Tibial nerve (tissue), 4 donors: ENCODE measurements at places on chromosomes 1 and 21. TPM values are rescaled to one million over a fixed set of nuclear protein-coding genes. Genes with fewer than 3 reads are reported as not detected.

RNU1-3 gene
- total RNA-seq: under 0.01 TPM

SFN gene
- not detected for total RNA-seq

NHLH1 gene
- not detected for total RNA-seq

SLC25A33 gene
- total RNA-seq: 10.2 TPM

C4BPB gene
- total RNA-seq: 0.90 TPM

CBS gene
- total RNA-seq: 149 TPM

GPR89B gene
- total RNA-seq: 7.5 TPM

HNRNPR gene
- 79.8 TPM for total RNA-seq

FAM72C gene
- total RNA-seq: 0.20 TPM

CD1E gene
- total RNA-seq: not detected

KCNA2 gene
- total RNA-seq: 10.2 TPM

TATDN3 gene
- 15.3 TPM for total RNA-seq

LCE3E gene
- total RNA-seq: not detected

SLFNL1 gene
- total RNA-seq: 0.22 TPM

CFHR3 gene
- total RNA-seq: 0.66 TPM

SLC41A1 gene
- total RNA-seq: 15.7 TPM

C4BPA gene
- total RNA-seq: not detected

IFI44 gene
- total RNA-seq: 39.8 TPM

DNA sequence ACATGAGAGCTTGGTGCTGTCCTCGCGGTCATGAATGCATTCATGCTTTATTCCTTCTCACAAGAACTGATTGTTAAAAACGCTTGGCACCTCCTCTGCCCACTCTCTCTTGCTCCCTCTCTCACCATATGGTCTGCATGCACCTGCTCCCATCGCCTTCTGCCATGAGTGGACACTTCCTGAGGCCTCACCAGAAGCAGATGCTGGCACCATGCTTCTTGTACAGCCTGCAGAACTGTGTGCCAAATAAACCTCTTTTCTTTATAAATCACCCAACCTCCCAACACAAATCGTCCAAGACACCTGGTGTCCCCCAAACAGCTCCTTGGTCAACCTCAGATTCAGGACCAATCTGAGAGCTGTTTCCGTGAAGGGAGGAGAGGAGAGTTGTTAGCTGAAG is 43.3 kb upstream of the PCBP3 start:
- DNase-seq: no peak

DNA sequence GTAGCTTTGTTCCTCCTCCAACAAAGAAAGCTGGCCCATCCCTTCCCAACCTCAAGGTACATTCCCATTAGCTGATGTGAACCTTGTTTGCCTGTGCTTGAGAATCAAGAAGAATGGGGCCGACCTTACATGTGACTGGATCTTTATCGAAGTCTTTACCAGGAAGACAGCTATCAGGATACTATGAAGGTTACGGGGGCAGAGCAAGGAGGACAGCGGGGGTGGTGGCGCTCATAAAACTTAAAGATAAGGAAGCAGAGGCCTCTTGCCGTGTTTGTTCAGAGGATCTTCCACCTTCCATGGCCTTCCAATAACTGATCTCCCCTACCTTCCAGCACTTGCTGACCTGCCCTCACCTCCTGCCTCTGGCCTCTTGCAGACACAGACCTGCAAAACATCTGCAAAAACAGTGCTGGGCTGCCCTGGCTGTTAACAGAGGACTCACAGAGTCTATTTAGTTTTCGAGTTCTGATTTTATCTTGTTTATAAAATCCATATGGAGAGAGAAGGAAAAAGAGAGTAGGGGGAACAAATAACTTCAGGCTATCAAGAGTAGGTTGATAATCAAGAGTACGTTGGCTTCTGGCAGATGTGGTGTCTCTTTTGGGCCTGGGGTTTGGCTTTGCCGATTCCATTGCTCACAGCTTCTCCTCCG is 198.0 kb downstream of the HUNK start:
- no peak for DNase-seq

DNA sequence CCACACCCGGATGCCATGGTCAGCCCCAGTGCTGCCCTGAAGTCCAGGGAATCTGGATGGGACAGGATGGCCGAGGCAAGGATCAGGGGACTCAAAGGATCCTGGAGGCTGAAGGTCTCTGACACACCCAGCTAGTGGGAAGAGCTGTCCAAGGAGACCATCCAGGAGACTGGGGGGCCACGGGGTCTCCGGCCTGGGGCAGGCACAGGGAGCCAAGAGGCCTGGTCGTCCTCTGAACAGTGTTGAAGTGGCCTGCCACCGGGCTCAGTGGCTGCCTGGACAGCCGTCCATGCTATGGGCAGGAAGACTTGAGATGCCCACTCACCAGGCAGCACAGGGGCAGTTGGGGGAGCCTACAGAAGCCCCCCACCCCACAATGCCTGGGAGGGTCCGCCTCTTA is 41.9 kb downstream of the MEGF6 start:
- DNase-seq: no peak

- DNase-seq: peak; percentile 23
Observed at GRCh38 chr1:66533804-66534740, at the start of gene SGIP1. Gene SGIP1 (plus strand): TSS chr1:66534153. CDS start chr1:66534359, 206 bp downstream.

GRCh38 chr1:176996456-176997090 is 167.9 kb downstream of the ASTN1 start:
- DNase-seq: no peak

- DNase-seq: no peak
Observed at GRCh38 chr1:26705788-26706311, 10.0 kb downstream of the ARID1A start.

- DNase-seq: no peak
Observed at GRCh38 chr1:247437551-247438505, 20.1 kb downstream of the OR2B11 start.

DNA sequence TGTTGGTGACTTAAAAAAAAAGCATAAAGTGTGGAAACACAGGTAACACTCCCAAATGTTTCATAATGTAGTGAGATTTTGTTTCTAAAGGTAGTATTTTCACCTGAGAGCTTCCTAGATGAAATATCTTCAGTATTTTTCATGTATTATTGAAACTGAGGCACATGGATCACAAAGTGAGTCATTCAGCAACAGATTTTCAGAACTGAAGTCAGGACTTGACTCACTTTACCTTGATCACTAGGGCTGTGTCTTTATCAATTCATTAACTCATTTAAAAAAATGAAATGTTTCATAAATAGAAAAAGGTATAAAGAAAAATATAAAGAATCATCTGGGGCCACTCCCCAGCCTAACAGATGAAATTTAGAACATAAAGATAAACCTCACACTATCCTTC is 66.5 kb upstream of the RCC1 start:
- DNase-seq: no peak

- no peak for DNase-seq
Observed at GRCh38 chr1:232822530-232822929, 17.3 kb downstream of the MAP10 start.

DNA sequence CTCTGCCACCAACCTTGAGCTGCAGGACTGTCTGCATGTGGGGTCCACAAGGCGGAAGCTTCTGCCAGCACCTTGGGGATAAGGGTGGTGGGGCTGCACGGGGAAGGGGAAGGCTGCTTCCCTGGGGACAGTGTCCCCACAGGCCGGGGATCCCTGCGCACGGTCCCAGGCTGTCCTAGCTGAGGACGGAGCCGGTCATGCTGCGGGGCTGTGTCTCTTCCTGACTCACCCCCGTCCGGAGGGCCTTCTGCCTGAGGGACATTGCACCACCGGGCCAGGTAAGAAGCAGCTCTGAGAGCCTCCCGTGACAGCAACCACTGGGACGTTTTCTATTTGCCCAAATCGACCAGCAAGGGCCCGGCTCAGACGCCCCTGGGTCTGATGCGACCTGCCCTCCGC is 29.9 kb downstream of the KRTAP10-1 start:
- DNase-seq: no peak

GRCh38 chr1:1968767-1969504 is 34.6 kb downstream of the CFAP74 start:
- DNase-seq: no peak

DNA sequence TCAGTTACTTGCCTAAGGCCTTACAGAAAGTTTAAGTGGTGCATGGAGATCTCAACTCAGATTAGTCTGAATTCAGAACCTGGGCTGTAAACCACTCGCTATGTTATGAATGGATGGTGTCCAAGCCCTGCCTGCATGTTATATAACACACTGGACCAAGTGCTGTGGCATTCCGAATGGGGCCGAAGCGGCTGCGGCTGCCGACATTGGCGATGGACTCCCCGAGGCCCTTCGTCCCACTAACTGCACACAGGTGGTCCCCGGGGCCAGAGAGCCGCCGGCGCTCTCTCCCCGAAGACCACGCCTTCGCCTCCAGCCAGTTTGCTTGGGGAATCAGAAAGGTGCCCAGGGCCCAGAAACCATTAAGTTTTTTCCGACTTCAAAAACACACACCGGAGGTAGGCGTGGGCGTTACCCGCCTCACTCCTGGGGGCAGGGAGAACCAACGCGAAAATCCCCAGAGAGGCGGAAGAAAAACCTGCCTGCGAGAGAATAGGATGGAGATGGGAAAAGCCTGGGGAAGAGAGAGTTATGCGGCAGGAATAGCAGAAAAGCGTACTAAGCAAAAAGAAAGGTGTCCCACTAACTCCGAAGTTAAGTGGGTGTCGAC is 579 bp upstream of the TENT5C start:
- DNase-seq: no peak

GRCh38 chr1:55957276-55957675 is 622.1 kb downstream of the PLPP3 start:
- no peak for DNase-seq

DNA sequence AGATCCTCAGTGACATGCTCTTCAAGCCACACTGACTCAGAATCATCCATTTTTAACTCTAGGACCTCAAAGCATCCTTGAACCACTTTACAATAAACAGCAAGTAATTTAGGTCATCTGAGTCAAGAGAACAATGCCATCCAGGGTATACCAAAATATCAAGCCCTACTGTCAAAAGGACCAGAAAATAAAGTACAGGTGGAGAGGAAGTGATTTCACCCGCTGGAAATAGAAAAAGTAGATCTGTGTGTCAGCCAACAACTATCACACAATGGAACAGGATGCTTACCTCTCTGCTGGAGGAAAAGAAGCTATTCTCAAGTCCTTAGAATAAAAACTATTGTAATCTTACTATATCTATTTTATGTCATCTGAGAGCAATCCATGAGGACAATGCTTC is 37.0 kb downstream of the RERE start:
- DNase-seq: no peak

GRCh38 chr1:154115180-154115579 is 39.7 kb downstream of the NUP210L start:
- no peak for DNase-seq

DNA sequence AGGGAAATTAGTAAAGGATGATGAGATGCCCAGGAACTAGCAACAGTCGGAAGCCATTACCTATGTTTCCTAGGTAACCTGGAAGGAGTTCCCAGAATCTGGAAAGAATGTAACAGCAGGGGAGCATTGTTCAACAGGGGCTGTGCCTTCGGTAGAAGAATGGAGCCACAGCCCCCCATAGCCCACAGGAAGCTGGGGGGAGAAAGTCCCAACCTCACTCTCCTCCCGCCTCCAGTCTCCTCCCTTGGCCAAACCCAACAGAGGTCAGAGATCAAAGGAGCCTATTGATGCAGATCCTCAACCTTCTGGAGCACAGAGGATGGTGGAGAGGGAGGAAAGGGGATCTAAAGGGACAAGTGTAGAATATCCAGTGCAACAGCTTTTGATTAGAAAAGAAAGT is 131.5 kb upstream of the SLC44A3 start:
- DNase-seq: no peak

DNA sequence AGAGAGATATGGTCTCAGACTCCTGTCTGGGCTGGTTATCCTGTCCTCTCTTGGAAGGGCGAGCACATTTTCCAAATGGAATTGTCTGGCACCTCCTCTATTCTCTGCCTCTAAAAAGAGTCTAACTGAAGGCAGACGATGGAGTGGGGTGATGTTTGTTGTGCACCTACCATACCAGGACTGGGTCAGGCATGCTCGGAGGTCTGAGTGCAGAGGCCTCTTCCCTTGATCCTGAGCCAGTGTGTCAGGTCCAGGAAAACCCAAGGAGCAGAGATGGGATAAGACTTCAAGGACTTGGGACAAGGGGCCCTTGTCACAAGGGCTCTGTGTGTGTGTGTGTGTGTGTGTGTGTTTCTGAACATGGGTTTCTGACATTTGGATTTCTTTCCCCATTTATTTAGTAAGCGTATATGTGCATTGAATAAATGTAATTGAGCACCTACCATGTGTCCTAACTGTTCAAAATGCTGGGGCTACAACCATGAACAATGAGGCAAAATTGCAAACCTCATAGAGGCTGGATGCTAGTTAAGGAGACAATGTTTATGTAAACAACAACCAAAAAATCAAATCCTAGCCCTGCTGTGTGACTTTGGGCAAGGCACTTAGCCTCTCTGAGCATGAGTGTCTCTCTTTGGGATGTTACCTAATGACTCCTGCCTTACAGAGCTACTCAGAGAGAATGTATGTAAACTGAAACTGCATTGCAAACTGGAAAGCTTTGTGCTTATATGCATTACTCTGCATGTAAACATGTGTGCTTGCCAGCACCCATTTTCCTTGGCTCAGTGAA is 276.3 kb downstream of the FOXD2 start:
- no peak for DNase-seq

GRCh38 chr1:212914789-212915188 is 35.6 kb upstream of the VASH2 start:
- no peak for DNase-seq

- DNase-seq: peak; percentile 70
Observed at GRCh38 chr1:147225193-147225730, at the start of gene FMO5. Gene FMO5 (minus strand): TSS chr1:147225339. CDS start chr1:147225029, 310 bp downstream.

GRCh38 chr1:48229317-48229716 is 6.8 kb downstream of the SLC5A9 start:
- DNase-seq: no peak

GRCh38 chr1:70934194-70934961 is 113.2 kb downstream of the PTGER3 start:
- DNase-seq: no peak

- no peak for DNase-seq
Observed at GRCh38 chr1:178533121-178533946, 20.4 kb downstream of the TEX35 start.

DNA sequence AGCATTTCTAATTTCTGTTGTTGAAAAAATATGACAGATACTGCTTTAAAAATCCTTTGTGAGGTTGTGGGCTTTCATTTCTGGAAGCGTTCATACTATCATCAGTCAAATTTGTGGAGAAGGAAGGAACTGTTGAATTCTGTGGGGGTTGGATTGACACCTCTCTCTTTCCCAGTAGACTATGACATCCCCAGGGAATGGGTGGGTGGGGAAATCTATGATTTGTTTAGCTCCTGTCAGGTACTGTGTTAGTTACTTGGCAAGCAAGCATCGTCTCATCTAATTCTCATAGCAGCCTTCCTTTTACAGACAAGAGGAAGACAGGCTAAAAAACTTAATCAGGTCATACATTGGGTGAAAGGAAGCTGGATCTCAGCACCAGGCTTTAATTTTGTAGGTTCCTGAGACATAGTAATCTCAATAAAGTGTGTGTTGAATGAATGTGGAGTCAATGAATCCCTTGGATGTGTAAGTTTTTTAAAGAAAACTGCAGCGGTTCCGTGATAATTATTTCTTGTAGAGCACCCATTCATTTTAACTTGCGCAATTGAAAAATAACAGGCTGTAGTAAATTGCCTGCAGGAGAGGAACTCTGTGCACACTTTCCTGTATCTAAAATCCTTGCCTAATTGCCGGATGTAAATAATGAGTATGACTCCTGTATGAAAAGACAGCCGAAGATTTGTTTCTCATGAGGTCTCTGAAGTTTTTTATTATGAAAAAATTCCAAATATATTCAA is 60.6 kb downstream of the MYOM3 start:
- DNase-seq: no peak
